ENCODE measurements at places on chromosomes 5 and 9.

DNA sequence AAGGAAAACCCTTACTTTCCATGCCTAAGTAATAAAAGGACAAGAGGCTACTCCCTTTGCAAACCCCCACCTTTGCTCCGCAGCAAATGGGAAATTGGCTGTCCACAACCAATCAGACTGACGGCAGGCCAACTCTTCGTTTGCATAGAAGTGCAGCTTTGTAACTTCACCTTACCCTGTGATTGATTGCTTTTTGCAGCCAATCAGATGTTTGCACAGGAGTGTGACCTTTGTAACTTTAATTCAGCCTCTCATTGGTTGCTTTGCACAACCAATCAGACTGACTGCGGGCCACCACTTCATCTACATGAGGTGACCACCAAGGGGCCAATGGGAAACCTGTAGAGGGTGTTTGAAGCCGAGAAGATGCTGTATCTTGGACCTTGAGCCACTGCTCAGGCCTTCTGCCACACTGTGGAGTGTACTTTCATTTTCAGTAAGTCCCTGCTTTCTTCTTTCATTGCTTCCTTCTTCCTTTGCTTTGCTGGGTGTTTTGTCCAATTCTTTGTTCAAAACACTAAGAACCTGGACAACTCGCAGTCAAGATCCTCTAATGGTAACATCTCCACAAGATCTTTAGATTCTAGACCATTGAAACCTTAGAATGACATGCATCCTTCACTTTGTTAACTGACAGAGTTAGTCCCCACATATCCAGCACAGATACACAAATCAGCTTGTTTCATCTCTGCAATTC, 51.3 kb upstream of the FREM1 start:
- DNase-seq, result no peak

GRCh38 chr5:68180121-68181038, 35.2 kb upstream of the PIK3R1 start:
- DNase-seq, result no peak

GRCh38 chr9:98182069-98182820, 10.2 kb downstream of the CORO2A start:
- no peak for DNase-seq

GRCh38 chr5:172567294-172567693, 73.8 kb upstream of the NEURL1B start:
- DNase-seq, result no peak

DNA sequence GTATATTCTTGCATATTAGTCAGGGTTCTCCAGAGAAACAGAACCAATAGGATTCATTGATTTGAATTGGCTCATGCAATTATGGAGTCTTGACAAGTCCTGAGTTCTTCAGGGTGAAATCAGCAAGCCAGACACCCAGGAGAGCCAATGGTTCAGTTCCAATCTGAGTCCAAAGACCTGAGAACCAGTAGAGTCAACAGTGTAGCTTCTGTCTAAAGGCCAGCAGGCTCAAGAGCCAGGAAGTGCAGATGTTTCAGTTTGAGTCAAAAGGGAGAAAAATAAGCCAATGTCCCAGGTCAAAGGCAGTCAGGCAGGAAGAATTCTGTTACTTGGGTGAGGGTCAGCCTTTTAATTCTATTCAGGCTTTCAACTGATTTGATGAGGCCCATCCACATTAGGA, 37.8 kb upstream of the ANKRD34B start:
- DNase-seq, result no peak

DNA sequence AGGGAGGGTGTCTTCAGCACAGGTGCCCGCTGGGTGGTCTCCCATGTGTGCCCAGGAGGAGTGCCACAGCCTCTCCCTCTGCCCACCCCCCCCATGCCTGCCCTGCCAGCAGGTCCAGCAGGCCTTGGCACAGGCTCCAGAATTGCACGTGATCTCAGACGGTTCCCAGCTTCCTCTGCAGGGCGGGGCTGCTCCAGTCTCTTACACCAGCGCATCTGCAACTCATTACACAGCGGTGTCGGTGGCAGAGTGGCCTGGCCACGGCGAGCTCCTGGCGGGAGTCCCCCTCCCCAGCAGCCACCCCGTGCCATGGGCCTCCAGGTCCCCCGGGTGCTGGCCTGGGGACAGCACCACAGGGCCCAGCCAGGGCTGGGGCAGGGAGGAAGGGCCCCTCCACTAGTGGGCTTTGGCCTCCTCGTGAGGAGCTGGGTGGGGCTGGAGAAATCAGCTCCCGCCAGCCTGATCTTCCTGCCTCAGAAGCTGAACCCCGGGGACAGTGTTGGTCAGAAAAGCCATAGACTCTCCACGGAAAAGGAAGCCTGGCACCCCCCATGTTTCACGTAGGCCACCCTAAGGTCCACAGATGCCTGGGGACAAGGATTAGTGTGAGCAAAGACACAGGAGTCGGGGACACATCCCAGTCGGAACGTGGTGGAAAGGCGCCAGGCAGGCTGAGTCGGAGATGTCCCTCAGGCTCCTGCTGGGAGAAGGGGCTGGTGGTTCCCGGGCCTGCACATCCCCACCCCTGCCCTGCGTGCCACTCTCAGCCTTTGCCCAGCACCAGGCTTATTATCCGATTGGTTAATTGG, 40.2 kb downstream of the RXRA start:
- no peak for DNase-seq
